Stimulated activated CD8-positive, alpha-beta memory T cell treated with anti-CD3 and anti-CD28 coated beads, Interleukin-4, amount 100 ng/mL, for 1 hour (primary cell): ENCODE measurements at places on chromosomes 2 and 18.

GRCh38 chr2:164186591-164186990, 434.7 kb downstream of the GRB14 start:
- no peak for DNase-seq

GRCh38 chr18:35949903-35950627, 22.4 kb upstream of the RMP24 start:
- peak; percentile 27 for DNase-seq

DNA sequence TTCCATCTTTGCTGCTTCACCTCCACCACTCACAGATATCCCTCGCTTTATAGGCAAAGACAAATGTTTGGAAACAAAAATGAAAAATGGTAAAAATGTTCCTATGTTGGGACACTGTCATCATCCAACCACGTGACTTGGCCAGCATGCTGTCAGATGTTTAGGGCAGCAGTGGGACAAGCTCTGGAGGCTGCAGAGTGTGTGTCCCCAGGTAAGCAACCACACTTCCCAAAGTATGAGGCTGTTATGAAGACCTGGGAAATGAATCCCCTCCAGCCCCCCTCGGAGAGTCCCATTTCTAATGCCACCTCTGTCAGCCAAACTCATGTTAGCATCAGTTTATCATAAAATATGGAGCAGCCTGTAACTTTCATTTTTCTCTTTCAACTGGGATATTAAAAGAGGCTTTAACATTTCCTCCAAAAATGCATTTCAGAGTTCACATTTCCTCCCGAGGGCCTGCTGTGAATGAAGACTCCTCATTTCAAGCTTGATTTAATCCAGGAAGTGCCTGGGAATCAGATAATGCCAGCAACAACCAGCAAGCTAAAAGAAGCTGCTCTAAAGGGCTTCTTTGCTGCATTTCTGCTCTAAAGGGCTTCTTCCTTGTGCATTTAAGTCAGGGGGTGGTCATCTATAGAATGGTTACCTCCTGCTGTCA, 66.2 kb downstream of the APOB start:
- DNase-seq, result no peak

DNA sequence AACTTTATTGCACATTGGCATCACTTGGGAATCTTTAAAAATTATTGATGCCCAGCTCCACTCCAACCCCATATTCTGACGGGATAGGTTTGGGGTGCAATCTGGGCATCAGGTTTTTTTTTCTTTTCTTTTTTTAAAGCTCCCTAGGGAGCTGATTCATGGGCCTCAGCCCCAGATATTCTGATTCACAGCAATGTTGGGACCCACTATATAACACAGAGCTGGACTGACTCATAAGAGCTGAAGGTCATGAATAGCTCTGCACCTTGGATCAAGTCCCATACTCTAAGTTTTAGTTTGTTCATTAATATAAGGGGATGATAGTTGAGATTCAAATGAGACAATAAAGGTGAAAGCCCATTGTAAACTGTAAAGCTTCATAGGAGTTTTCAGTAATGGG, 191.1 kb upstream of the REV1 start:
- DNase-seq, result no peak

DNA sequence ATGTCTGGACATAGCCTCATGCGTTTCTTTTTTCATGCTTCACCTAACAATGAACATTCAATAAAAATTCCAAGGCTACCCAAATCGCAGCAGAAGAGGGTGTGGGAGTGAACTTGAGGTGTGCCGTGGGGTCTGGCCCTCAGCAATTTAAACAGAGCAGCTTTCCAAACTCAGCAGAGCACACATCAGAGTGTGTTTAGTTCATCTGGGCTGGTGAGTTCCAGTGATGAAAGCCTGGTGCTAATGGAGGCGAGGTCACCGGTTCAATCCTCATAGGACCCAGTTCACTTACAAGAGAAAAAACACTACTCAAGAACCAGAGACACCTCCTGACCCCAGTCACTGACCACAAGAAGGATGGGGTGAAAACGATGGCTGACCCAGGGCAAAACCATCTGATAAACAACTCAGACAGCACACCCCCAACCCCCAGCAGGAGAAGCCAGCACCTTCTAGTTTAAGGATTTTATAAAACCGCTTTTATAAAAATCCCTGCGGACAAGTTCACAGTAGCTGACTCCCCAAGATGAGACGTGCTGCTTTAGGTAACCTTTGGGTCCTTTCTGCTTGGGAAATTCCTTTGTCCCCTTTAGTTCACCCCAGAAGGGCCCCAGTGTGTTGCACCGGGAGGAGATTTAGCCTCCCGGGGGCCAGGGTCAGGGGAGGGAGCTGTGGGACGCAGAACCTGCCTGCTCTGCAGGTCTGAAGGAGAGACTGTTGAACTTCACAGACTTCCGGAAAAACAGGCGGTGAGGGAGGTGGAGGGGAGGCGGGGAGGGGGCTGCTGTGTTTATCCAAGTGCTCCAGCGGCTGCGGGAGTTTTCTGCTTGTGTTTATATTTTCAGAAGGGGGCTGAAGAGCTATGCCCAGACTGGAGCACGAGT, 152.7 kb upstream of the SOX11 start:
- DNase-seq, result no peak

GRCh38 chr2:195363496-195363895, 293.5 kb upstream of the SLC39A10 start:
- DNase-seq, result no peak

- no peak for DNase-seq
These were observed 109.8 kb upstream of the SIX2 start for GRCh38 chr2:45119038-45119437.

DNA sequence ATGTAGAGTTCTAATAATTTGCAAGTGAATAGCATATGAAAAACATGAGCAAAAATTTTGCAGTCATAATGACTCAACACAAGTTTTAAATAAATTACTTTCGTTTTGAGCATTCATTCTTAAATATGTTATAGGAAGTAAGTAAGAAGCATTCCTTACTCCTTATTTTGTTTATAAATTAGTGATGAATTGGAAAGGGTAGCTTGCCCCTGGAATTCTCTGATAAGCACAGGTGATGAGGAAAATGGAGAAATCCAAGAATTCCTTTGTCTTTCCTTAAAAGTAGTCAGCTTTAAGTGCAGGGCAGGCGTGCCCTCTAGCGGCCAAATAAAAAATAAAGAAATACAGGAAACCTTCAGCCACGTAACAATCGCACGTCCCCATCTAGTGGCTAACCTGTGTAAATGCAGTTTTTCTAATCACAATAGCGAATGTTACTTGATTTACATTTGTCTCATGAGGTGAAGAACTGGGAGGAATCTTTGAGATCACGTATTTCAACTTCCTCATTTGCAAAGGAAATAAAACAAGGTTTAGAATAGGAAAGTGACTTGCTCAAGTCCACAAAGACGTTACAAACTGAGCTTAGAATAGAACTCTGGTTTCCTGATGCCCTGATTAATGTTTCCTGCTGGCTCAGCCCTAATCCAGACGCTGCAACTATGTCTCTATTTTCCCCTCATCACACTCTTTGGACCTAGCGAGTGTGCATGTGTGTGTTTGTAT, 47.2 kb upstream of the ZNG1B start:
- DNase-seq, result no peak

GRCh38 chr2:44010266-44010665, 14.5 kb upstream of the LRPPRC start:
- DNase-seq, result no peak

DNA sequence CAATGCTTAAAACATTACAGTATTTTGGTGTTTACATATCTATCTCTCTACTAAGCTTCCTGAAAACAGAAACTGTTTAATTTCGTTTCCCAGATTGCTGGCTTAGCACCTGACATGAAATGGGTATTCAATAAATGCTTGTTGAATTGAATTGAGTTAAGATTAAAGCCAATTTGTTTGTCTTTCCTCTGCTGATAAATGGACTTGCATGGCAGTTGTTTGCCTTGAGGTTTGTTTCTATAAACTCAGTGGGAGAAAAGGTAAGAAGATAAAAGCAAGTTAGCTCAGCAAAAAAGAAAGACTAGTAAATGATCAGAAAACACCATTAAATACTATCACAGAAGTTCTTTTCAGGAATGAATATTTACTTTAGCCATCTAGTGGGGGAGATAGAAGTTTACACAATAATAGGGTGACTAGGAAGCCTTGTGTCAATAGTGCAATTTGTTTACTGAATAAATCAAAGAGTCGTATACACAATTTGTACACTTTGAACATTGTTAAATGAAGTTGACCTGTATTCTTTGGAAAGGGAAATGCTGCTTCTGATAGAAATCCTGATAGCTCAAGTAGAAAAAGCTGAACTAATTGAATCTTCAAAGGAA, 754.5 kb upstream of the FAM98A start:
- DNase-seq, result no peak

DNA sequence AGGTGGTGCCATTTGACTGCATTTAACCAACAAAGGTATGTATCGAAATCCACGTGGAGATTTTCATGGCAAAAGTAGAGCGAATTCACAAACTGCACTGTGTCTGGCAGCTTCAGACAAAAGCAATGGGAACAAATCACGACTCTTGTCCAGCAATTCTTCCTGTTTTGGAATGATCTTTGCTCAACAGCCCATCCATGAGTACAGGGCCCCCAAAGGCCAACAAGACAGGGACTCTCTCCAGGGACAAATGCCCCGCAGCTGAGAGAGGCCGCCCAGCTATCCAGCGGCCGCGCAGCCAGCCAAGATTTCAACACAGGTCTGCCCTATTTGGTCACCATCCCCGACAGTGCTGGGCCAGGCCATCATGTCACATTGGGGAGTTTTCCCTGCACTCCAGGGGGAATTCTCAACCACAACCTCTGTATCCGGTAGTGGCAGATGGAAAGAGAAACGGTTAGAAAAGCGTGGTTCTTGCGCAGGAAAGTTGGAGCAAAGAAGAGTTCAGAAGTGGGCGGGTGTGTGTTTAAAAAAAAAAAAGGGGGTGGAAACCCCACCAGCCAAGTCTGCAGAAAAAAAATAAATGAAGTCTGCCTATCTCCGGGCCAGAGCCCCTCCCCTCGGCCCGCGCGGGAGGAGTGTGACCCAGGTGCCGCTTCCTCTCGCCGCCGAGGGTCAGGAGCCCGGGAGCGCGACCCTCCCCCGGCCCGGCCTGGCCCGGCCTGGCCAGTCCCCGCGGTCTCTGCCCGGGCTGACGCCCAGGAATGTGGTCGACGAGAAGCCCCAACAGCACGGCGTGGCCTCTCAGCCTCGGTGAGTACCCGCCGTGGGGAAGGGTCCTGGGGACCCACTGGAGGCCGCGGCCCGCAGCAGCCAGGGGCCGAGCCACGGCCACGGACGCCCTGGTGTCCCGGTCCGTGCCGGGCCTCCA, at the start of gene GYPC:
Gene GYPC (plus strand): TSS at position 659 of the 931 bp plus-strand sequence. CDS start 106 bp downstream, at position 765.
- DNase-seq, result no peak

DNA sequence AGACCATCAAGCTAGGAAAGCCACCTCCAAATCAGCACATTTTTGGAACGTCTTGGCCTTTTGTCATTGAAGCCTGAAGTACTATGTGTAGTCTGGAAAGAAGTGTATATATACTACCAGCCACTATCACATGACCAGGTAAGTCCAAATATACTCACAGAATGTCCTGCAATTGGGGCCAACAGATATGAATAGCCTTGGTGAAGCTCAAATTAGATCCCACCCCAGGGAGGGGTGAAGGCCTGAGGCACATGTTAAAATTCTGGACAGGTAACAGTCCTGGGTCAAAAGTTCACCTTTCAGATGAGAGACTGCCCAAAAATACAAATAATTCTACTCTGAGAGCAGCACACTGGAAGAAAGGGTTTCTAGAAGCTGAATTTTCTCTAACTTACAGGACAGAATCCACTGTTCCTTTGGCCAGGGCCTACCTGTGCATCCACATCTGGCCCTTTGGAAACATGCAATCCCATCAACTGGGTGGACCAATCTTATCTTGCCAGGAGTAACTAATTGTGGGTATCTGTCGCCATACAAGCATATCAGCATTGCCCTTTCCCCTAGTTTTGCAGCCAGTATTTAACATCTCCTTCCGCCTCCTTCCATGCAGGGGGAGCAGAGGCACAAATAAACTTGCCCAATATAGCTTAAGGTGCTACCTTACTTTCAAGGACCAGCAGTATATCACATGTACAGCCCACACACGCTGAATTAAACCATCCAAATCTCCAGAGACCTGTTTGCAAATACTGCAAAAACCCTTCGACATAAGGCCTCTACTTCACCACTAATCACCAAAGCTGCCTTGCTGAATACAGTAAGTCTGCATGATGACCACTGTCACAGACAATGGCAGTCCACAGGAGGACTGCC, 67.8 kb downstream of the EIF5B start:
- no peak for DNase-seq

DNA sequence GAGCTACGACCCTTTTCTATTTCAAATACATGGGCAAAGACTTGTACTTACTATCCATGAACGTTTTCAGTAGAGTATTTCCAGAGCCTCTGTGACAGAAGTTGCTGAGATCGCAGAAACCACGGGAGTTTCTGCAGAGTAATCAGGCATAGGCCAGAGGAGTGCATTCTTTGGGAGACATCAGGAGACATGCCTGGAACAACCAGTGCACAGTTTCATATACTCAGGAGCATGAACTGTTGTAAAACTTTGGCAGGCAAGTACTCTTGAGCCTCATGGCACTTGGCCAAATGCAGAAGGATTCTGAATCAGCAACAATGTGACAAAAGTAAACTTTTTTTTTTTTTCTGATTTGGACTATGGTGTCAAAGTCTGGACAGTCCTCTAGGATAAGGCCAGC, 307.1 kb downstream of the GRB14 start:
- DNase-seq, result no peak

- DNase-seq, result no peak
These were observed 333.7 kb upstream of the CDH19 start for GRCh38 chr18:66937546-66937945.

DNA sequence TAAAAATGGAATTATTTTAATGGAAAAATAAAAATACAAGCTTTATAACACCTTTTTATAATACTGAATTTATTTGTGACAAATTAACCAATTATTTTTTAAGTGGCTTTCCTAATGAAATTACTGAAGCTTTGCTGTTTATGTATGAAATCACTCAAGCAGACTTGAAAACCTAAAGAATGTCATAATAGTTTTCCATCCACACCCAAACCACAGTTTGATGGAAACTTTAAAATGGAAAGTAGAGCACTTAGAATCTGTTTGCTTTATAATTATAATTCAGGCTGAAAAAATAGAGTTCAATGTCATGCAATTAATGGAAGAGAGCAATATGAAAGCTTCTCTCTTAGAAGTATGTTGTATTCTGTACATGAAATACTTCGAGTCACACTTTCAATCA, 31.6 kb upstream of the WDR75 start:
- no peak for DNase-seq

- no peak for DNase-seq
These were observed 33.0 kb upstream of the MRPL33 start for GRCh38 chr2:27738349-27739057.

DNA sequence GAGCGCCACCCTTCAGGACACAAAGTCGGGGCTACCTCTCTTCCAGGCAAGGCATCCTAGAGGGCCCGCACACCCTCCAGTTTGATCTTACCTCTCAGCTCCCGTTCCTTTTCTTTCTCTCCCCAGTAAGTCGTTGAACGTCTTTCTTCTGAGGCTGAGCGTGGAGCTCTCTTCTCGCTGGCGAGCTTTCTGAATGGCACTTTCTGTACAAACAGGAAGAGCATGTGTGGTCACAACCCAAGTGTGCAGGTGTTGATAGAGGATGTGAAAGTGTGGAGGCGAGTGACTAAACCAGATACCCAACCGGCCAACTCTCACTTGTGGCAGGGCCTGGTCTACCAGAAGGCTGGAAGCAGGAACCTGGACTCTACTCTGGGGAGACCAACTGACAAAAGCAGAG, at the start of gene AFF3:
Gene AFF3 (minus strand): TSS at position 198 of the 400 bp plus-strand sequence. CDS start 38,136 bp downstream, outside the sequence.
- no peak for DNase-seq
